ENCODE measurements at places on chromosomes 6 and 20.

DNA sequence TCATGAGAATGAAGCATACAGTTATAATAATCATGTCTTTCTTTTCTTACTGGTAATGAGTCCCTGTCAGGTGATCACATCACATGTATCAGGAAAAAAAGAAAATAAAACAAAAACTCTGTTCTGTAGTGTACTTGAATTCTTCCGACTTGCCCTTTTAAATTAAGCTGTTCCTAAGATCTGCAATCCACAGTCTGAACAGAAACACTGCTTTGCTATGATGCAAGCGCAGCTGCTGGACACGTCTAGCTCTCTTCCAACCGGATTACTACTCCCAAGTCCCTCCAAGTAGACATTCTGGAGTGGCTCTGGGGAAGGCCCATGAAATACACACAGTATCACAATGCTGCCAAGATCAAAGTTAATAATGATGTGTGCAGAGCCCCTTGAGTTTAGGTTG, 83.7 kb downstream of the FYN start:
- DNase-seq = no peak

GRCh38 chr20:1616858-1617434, 2.9 kb downstream of the SIRPB1 start:
- no peak for DNase-seq

DNA sequence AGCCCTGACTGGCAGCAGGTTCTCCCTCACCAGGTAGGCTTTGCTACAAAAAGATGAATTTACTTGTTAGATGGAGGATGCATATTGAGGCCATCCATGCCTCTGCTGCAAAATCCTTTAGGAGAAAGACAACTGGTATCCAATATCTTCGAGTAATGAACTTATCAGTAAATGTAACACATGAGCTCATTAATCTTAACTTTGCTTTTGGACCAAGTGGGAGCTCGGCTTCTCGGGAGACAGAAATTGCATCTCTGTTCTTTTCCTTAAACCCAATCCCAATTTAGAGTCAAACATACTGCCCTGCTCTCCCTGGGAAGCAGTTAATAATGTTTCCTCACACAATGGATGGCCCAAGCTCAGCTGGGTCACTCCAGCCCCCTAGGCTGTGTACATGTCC, 330.5 kb downstream of the ZFAND3 start:
- DNase-seq = no peak

DNA sequence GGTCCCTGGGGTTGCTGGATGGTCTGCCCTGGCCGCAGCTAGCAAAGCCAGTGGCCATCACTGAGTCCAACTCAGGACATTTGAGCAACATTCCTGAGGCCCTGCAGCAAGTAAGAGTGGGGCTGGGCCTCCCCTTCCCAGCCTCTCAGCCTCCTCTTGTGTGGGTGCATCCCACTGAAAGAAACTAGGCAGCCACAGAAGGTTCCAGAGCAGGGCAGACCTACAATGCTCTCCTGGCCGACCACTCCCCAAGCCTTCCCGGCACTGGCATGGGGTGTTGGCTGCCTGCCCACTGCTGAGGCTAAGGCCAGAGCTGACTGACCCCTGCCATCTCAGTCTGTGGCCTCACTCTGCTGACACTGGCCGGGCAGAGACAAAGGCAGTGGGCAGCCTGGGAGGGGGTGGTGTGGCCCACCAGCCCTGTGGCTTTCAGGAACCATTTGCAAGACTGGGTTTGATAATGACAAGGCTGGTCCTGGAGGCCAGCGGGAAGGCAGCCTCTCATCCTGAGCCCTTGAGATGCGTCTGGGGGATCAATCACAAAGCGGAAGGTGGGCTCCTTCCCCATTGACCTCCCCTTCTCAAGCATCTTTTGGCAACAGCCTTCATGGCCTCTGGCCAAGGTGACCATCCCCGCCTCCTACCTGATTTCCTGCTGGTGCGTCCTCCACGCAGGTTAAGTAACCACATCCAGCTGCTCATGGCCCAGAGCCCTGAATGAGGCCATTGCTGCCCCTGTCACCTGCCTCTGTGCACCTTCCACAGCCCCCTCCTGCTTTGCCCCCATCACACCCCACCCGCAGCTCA, 9.6 kb downstream of the DLGAP4 start:
- no peak for DNase-seq

DNA sequence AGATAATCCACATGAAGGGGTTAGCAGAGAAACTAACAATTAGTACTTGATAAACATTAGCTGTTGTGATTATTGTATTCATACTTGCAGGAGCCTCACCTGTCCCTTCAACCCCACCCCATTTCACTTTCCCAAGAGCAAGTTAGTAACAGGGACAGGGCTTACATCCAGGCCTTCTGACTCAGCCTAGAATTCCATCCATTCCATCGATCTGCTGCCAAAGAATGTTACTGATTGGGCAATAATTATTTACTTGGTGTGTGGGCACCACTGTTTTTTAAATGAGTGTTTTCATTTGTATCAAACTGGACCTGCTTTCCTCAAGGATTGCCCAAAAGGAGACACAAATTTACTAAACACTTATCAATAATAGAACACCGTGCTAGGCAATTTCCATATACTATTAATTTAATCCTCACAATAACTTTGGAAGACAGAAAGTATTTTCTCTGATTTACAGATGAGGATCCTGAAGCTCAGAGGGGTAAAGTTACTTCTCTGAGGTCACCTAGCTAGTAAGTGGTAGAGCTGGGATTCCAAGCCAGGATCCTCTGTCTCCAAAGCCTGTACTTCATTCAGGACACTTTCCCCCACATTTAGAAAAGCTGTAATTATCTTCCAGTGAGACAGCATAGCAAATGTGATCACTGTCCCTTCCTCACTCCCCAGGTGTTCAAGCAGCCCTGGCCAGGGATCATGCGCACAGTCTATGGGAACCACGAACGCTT, 32.8 kb downstream of the GSS start:
- no peak for DNase-seq

- DNase-seq = no peak
Measured at GRCh38 chr6:52876056-52876787, 33.3 kb downstream of the GSTA3 start.

- DNase-seq = no peak
Measured at GRCh38 chr6:31681135-31681671, 336 bp upstream of the LY6G5C start.

- no peak for DNase-seq
Measured at GRCh38 chr6:31204751-31205145, 34.3 kb upstream of the POU5F1 start.

DNA sequence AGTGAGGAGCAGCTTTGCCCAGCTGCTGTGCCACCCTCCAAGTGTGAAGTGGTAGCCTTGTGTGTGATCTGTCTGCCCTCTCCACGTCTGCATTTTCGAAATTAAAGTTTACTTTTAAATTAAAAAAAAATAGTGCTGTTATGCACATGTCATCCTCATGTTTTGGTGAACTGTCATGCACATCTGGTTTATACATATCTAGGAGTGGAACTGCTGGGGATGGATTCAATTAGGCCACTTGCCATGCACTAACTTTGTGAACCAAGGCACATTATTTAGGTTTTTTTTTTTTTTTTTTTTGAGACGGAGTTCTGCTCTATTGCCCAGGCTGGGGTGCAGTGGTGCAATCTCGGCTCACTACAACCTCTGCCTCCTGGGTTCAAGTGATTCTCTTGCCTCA, 3.6 kb downstream of the GTSF1L start:
- DNase-seq = no peak

DNA sequence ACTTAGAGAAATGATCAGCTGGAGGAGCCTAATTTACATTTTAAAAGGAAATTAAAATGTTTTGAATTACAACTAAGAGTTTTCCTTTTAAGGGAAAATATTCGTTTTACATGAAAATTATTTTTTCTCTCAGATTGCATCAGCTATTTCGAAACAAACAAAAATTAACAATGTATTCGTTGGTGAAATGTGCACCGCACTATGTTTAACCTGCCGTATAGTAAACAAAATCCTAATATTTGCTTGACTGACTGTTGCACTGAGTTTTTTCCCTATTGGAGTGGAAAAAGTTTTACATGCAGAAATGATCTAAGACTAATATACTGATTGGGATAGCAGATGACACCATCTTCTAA, 5.7 kb downstream of the PDE10A start:
- DNase-seq = no peak

- DNase-seq = no peak
Measured at GRCh38 chr6:90160013-90160412, 136.6 kb downstream of the BACH2 start.

DNA sequence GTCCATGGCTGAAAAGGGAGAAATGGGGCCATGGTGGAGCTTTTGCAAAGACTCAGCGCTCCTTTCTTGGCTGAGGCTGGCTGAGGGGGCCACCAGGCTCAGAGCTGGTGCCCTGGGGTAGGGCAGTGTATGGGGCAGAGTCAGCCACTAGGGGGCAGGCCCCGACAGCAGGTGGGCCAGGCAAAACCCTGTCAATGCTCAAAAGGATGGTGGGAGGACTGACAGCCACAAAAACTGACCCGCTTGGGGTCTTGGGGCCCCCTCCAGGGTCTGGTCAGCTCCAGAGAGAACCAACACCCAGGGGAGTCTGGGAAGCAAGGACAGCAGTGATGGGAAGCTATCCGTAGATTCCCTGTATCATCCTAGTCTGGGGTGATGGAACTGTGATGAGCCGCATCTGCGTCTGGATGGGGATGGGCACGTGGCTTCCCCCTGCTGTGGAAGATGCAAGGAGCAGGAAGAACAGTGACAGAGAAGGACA, 306.9 kb downstream of the DHX35 start:
- peak; percentile 43 for DNase-seq

DNA sequence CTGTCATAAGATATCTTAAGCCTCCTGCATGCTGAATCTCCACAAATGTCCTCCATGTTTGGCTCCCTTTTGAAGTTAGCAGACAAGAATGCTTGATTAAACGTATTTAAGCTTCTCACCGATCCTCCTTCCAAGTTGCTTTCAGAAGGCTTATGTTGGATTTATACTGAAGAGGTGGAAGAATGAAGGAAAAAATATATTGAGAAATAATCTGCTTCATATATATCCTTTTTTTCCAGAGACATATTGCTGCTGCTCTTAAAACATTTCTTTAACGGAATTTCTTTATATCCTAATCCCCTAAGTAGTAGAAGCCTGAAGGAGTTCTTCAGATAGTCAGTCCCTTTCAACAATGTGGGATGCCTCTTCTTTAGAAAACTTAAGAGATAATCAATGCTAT, 329.0 kb upstream of the MARCKS start:
- DNase-seq = no peak
